Left renal pelvis (tissue), 4 donors: ENCODE measurements at places on chromosomes 6 and 20. TPM values are rescaled to one million over a fixed set of nuclear protein-coding genes. Genes with fewer than 3 reads are reported as not detected.

The DCDC2 gene
- 101 TPM for polyA plus RNA-seq

DNA sequence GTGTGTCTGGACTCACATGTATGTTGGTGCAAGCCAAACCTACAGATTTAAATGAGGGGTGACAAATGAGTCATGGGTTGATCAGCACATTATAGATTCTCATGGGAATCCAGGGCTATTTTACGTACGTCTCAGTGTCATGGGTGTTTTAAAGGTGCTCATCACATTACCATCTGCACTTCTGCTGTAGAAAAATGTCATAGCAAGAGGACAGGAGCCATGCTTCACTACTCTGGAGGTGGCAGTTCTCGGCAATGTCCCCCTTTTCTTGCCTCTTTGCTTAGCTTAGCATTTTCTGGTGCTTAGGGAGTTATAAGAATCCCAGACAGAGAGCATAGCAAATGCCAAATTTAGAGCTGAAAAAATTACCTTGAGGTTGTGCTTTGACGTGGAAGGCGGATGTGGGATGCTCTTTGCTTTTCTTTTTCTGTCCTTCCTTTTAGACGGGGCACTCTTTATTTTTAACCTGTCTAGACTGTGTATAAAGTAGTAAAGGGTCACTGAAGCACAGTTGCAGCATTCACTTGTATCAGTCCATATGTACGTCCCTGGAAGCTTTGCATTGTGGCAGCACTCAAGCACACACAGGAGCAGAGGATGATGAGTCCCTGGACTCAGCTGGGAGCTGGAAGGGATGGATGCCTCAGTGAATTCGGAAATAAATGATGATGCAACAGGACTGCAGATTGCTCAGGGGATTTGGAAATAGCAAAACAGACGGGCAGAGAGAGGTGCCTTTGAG lies 139.7 kb downstream of the SYNDIG1 start:
- no peak for DNase-seq

GRCh38 chr20:33181482-33182093 lies 13.6 kb downstream of the BPIFA2 start:
- no peak for DNase-seq

DNA sequence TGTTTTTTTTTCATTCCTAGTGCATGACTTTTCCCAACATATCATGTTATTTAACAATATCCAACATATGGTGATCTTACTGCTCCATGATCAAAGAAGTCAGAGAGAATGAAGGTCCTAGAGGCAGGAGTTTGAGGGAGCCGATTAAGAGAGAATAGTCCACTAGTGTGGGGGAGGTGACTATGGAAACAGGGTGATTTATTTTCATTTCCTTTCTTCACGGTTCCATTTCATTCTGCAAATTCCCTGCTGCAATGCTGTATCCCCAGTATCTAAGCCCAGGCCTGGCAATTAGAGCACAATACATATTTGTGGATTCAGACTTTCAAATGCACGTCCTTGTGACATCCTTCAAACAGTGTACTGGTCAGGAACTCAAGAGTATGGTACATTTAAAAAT lies 91.4 kb downstream of the CD83 start:
- DNase-seq, result no peak

GRCh38 chr6:36436466-36436865 lies 6.2 kb downstream of the PXT1 start:
- no peak for DNase-seq
